ENCODE measurements at places on chromosomes 6 and 20.

- peak; percentile 5 for DNase-seq
Observed at GRCh38 chr6:151240036-151240685, 394 bp downstream of the AKAP12 start.

DNA sequence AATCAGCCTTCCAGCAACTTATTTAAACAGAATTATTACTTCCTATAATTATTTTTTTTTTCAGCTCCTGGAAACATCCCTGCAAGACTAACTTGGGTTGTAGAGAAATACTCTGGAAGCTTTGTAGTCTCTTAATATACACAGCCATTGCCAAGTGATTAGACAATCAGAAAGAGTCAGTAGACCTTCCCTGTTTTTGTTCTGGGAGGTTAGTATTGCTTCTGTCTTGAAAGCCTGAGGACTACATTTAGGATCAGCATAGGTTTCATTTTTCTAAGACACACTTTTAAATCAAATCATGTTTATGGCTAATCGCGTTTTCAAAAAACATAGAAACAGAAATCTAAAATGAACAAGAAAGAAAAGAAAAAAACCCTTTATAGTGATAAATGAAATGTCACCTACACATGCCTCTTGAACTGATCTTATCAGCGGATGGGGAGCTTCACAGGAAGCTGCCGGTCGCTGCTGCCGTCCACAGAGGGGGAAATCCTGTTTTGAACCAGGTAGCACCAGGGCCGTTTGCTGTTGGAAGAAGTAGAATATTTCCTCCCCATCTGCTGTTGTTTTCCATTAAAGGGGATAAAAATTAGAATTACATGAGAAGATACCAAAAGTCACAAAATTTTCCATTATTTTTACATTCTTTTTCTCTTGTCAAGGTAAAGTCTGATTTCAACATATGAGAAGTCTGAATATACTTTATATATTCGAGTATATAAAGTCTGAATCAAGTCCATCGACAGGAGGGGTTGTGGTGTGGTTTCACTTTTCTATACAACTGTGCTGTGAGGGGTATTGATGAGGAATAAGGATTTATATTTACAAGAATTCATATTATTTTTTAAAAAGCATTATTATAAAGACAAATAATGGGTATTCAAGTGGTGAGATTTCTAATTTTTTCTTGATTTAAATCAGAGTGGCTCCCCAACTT is 94.6 kb downstream of the ARMC2 start:
- DNase-seq: no peak

- DNase-seq: no peak
Observed at GRCh38 chr20:15977758-15978157, 595.5 kb downstream of the KIF16B start.

DNA sequence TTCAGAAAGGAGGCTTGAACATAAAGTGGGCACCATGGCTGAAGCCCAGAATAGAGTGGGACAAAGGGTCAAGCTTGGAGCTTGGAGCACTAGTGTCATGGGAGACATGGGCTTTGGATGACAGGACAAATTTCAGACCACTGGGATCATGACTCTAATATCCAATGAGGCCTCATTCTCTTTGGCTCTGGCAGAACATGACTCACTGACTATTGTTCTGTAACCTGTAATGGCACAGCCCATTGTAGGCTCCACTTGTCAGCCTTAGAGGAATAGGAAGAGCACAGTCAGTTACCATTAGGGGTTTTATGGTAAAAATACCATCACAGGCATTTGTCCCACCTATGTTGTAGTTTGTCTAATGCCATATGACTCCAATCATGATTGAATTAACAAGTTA is 34.0 kb upstream of the MMS22L start:
- no peak for DNase-seq

- no peak for DNase-seq
Observed at GRCh38 chr6:86355271-86355670, 582.1 kb upstream of the HTR1E start.

GRCh38 chr20:15236812-15237211 is 899.4 kb upstream of the FLRT3 start:
- peak; percentile 8 for DNase-seq

DNA sequence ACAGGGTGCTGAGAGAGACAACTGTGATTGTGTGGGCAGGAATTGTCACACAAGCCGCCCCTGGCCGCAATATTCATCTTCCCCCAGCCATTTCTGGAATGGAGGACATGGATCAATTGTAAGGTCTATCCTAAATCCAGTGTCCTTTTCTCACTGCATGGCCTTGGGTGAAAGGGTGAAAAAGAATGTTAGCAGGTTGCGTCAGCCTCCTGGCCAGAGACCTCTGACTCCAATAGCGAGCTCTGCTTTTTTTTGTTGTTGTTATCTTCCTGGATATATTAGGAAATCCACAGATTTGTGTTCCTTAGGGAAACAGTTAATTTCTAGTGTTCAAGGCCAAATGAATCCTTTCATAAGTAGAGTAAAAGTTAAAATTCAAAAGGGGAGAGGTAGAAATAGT is 47.1 kb upstream of the CD83 start:
- no peak for DNase-seq
